NCI-H748 treated with DMSO at 0.1 percent for 48 hours (cell line): ENCODE measurements at places on chromosomes 1 and 21.
A peak's percentile ranks its signal among the peaks of the same experiment; 100 is the strongest.

GRCh38 chr1:156371553-156372264, 2.7 kb downstream of the RHBG start:
- DNase-seq: no peak

GRCh38 chr1:207904391-207904790, 6.5 kb downstream of the CD34 start:
- DNase-seq: no peak

DNA sequence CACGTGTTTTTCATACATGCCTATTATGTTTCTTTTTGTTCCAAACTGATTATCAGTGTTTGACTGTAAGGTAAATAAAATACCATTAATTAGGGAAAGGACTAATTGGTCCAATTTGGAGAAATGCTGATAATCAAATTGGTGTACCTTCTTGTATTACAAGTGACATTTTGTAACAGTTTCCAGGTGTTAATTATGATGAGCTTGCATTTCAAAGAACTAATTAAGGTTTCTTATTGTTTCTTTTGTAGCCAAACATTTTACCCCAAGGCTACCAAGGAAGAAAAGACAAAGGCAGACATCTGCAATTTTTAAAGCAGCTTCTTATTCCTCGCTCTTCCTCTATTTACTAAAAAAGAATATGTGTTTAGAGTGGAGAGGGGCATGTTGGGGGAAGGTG, 88.7 kb upstream of the GRIK1 start:
- DNase-seq: no peak

- DNase-seq: no peak
These were observed 235.5 kb upstream of the SGIP1 start for GRCh38 chr1:66298464-66298863.

DNA sequence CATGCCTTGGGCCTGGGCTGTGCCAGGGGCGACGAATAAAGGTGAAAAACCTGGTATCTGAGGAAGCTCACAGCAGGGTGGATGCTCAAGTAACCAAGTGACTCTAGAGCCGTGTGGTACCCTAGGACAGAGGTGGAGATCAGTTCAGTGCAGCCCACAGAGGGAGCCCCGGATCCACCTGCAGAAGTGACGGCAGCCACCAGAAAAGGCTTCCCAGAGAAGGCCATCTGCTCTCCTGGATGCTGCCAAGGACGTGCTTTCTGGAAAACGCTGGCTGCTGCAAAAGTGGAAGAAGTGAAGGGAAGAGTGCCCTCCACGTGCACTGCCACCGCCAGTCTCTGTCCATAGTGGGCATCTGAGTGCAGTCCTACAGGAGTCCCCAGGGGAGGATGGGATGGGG, 27.7 kb downstream of the TMCO4 start:
- DNase-seq: no peak

DNA sequence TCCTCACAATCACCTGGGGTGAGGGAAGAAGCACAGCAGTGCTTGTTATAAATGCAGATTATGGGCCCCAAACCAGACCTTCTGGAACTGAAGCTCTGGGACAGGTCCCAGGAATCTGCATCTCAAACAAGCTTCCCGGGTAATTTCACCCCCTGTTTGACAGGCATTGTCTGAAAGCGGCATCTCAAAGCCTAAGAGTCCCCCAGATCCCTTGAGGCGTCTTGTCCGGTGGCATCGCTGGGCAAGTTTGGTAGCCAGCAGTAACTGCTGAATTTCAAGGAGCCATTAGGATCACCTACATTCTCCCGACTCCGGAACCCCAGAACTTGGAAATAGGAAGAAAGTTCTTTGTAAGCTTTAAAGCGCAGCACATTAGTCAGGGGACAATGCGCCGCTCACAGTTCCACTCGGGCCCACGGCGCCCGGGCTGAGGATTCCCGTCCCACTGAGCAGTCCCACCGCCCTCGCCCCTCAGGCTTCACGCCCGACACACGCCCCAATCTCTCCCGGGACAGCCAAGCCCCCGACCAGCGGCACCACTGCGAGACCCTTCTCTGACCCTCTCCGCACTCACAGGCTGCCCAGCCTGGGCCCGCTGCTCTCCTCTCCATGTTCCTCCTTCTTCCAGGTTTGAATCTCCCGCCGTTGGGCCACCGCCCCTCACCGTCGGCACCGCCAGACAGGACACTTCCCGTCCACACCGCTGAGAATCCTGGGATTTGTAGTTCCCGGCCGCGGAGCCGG, at the start of gene IQGAP3:
IQGAP3 (minus strand) TSS at position 647 of the 744 bp plus-strand sequence; CDS start at position 611, 36 bp downstream.
- DNase-seq: peak; percentile 72

GRCh38 chr1:115764541-115764940, 4.0 kb downstream of the CASQ2 start:
- DNase-seq: no peak

- no peak for DNase-seq
These were observed 47.1 kb downstream of the C8A start for GRCh38 chr1:56901716-56902115.

GRCh38 chr1:78553859-78554258, 63.1 kb downstream of the PTGFR start:
- DNase-seq: no peak

- DNase-seq: no peak
These were observed 19.7 kb upstream of the EPS8L3 start for GRCh38 chr1:109783436-109783835.
